ENCODE measurements at places on chromosomes 6 and 20.

GRCh38 chr6:2876210-2877056, 26.7 kb downstream of the SERPINB9 start:
- no peak for DNase-seq

DNA sequence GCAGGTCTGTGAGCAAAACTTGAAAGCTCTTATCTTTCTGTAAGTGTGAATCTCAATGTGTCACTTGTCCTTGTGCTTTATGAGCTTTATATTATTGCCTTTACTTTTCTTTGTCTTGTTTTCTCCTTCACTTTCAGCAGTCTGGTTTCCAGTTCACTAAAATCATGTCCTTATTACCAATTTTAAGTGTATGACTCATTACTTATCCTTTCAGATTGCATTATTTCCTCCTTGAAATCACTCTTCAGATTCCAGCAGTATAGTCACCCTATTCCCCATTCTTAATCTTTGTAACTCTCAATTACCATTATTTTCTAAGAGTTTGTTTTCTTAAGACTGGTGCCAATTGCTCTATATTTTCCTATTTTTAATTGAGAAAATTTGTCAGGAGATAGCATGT, 117.4 kb upstream of the GRIK2 start:
- DNase-seq: no peak

- DNase-seq: no peak
Observed at GRCh38 chr6:57134954-57135353, 37.2 kb upstream of the BAG2 start.

- no peak for DNase-seq
Observed at GRCh38 chr6:24876499-24877465, 59.0 kb downstream of the RIPOR2 start.

DNA sequence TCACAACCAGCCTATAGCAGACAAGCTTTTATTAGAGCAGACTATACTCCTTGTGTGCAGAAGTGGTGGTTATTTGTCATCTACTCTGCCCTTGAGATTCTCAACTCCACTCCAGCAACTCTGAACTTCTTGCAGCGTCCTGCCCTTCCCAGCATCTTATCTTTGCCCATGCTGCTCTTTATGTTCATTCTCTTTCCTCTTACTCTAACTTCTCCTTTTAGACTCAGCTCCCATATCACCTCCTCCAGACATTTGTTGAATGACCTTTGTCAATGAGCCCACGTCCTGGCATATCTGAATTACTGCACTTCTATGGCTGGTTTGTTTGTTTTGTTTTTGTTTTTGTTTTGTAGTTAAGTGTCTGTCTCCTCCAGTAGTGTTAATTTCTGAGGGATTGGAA, 81.2 kb downstream of the KCNQ5 start:
- no peak for DNase-seq

- DNase-seq: no peak
Observed at GRCh38 chr6:123529058-123529457, 107.7 kb downstream of the TRDN start.

DNA sequence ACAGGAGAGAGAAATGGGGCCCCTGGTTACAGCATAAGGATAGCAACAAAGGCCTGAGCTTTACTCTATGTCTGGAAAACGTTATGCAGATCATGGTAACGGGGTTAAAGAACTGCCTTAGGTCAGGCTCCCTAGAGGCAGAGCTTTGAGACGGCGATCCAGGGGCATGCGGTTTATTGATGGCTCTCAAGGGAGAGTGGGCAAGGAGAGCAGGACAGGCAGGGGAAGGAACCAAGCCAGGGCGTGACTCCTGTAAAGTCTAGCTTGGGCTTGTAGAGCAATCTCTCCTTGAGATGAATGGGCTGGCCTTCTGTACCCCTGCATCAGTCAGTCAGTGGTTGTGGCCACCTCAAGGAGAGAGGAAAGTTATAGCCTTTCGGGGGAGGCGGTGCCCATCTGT, 12.5 kb upstream of the FERMT1 start:
- DNase-seq: no peak

DNA sequence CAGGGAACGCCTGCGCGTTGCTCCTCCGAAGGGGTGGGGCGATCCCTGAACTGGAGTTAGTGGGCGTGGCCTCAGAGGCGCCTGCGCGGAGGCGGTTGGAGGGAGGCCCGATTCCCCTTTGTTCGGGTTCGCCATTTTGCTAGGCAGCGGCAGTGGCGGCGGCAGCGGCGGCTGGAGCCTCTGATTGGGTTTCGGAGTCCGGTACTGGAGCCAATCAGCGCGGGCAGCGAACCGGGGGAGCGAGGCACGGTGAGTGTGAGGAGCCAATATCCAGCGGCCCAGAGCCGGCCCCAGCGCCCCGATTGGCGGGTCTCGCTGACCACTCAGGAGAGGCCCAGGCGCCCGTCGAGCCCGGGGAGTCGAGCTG, at the start of gene NFYA:
Gene NFYA (plus strand): TSS at position 139 of the 367 bp plus-strand sequence. CDS start 6,116 bp downstream, outside the sequence.
- DNase-seq: peak; percentile 100

GRCh38 chr6:143516690-143517446, 5.3 kb upstream of the FUCA2 start:
- no peak for DNase-seq

GRCh38 chr6:15263780-15264374, 18.0 kb downstream of the JARID2 start:
- DNase-seq: no peak

DNA sequence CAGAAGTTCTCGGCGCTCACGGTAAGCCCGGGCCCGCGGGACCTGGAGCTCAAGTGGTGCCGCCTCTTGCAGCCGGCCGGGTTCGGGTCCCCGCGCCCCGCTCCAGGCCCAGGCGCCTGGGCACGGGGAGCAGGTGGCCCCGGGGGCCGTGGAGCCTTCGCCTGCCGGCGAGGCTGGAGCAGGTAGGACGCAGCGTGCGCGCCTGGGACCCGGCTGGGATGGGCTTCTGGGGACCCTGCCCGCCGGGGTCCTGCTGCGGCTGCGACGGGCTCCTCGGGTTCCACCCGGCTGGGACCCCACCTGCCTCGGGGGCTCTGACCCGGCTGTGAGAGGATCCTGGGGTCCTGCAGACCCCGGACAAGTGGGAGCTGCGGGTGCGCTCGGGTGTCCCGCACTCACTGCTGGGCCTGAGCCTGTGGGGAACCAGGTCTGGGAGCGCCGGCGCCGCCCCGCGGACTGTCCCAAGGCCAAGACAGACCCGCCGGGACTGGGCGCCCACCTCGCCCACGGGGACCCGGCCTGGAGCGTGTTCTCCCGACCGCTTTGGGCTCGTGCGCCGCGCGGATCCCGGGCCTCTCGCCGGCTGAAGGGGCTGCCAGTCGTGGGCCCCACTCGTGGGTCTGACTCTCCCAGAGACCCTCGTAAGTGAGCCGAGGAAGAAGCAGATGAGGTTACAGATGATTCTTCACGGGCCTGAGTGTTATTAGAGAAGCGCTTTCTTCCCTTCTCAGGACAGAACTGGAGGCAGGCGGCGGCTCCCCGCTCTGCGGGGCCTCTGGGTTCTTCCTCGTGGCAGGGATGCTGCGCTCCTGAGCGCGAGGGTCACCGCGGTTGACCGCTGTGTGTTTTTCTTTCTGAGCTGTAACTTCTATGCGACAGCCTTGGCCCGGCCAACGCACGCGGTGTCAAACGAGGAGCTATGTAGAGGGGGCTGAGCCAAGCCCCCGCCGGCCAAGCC, 729 bp downstream of the SMOC2 start:
- DNase-seq: no peak

DNA sequence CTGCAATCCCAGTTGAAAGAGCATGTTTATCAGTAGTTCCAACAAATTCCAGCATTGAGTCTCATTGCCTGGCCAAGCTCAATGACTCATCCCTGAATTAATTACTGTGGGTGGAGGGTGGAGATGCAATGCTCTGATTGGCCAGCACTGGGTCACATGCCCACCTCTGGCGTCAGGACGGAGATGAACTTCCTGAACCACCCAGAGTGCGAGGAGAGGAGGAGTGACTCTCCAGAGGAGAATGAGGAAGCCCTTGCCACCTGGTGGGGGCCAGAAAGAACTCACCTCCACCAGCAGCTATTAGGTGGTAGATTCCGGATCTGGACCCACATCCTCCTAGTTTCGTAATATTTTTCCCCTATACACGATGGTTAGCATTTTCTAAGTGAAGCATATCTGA, 283.9 kb downstream of the TBC1D7 start:
- DNase-seq: no peak

DNA sequence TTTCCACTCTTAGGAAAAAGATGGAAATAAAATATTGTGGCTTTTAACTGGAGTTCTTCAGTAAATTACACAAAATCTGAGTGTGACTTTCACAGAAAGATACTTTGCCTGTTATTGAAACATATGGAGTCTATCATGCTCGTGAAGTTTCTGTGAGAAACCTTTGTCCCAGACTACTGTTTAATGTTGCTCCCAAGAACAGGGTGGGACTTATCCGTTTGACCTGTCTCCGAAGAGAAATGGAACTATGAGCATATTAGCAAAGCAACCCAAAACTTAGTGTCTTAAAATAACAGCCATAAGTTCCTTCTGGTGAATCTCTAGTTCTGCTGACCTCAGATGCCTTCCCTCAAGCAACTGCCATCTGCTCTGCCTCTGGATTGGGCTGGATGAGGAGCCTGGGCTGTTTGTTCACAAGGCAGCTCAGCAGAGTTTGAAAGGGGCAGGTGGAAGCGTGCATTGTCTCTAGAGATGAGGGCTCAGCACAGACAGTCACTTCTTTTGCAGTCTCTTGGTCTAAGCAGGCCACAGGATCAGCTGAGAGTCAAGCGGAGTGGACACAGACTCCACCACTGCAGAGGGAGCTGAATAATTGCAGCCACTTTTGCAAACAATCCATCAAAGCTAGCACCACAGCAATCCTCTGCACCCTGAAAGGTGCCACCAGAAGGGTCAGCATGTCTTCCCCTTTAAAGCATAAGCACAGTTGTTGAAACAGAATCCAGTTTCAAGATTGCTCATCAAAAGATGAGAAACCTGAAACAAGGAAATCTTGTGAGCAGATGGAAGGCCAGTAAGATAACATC, 52.8 kb downstream of the MYB start:
- no peak for DNase-seq

GRCh38 chr6:38169221-38169976, 349.9 kb downstream of the ZFAND3 start:
- DNase-seq: no peak

DNA sequence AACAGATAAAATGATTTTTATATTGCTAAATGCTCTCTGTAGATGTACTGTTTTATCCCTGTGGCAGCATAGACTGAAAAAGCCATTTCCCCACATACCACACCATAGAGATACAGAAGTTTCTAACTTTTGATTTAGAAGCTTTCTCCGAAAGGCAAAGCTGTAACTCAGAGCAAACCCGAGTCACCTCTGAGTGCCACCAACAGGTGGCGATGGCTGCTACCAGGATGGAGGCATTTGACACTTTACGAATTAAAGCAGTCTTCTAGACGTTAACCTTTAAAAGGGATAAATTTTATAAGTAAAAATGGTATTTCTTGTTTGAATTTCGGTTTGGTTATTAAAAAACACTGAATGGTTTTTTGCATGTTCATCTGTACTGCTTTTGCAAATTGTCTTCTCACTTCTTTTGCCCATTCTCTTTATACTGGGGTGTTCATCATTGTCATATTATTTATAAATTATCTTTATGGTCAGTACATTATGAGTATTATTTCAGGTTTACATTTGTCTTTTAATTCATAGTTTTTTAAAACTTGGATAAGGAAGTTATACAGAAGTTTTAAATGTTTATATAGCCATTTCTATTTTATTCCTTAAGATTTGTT, 201.0 kb upstream of the CEP162 start:
- DNase-seq: peak; percentile 26

- peak; percentile 71 for DNase-seq
Observed at GRCh38 chr6:45421709-45422502, 44.2 kb upstream of the SUPT3H start.

DNA sequence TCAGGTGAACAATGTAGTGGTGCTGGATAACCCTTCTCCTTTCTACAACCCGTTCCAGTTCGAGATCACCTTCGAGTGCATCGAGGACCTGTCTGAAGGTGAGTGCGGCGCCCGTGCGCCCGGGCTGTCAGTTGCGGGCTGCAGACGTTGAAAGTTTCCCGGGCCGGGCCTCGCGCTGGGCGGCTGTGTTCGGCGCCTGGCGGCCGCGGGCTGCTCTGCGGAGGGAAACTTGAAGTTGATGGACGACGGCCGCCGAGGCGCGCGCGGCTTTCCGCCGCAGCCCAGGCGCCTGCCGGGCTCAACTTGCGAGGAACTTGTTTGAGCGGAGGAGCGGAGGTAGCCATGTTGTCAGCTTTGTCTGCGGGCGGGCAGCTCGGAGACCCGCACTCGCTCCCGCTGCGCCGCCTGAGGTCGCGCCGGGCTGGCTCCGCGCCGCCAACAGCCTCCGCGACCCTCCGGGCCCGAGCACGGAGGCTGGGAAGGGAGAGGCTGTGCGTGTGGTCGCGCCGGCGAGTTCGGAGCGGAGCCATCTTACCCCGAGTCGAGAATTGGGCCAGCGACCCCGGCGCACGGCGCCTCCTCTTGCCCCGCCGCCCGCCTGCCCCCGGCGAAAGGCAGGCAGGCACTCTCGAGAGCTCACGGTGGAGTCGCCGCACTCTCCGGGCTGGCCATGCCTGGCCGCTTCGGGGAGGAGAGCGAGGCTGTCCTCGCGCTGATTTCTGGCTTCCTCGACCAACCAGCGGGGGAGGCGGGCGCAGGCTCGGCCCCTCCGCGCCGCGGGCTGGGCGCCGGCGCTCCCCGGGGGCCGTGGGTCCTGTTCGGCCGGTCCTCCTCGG, 691 bp downstream of the ASF1A start:
- DNase-seq: peak; percentile 73

DNA sequence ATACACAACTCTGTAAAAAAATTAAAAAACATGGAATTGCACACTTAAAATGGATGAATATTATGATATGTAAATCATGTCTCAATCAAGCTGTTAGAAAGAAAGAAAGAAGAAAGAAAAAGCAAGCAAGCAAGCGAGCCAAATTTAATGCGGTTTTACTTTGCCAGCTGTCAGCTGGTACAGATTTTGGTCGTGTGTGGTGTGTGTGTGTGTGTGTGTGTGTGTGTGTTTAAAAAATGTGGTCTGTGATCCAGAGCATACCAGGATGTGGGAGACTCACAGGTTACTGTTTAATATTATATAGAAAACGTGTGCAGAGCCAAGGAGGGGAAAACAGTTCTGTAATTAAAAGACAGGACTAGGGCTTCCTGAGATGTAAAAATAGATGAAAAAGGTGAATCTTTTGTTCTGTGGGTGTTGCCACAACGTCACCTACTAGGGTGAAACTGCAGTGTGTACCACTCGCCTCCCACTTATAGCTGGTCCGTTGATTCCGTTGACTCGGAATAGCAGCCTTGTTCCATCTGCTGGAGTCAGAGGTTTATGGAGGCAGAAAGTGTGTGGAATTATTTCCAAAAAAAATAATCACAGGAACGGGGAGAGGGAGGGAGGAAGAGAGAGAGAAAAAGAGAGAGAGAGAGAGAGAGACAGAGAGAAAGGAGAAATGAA, 197.7 kb downstream of the BCAS1 start:
- DNase-seq: peak; percentile 38

- DNase-seq: no peak
Observed at GRCh38 chr6:106870069-106870468, 104.5 kb downstream of the CD24 start.
